ENCODE measurements at places on chromosomes 4 and X.

GRCh38 chrX:1398431-1399340 lies 6.8 kb upstream of the SLC25A6 start:
- no peak for DNase-seq

- DNase-seq: peak; percentile 51
These were observed 11.0 kb downstream of the SUPT20HL1 start for GRCh38 chrX:24371391-24371972.

DNA sequence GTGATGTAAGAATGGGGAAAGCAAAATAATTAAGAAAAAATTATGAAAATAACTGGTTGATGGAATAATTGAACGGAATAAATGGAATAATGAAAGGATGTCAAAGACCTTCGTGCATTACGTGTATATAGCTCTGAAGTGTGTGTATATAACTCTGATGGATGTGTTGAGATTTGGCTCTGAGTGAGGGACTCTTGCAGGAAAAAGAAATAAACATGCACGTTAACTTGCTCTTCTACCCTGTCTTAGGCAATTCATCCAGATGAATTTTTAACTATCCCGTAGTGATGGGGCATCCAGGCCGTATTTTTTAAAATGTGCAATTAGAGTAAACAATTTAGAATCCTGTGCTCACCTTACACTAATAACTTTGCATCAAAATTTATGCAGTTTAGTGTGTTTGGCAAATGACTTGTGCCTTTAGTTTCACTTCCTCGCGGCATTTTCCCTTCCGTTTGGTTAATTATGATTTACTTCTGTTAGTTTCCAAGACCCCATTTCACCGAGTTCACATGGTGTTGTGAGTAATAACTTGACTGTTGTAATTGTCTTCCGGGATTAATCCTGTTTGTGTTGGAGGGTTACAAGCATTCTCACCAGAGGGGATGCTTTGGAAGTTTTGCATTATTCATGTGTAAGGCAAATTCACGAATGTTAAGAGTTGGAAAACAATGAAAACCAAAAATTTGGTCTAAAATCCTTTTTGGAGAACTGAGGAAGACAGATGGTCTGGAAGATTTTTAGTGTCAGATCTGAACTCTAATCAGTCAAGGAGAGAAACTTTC lies 256.5 kb upstream of the FAT1 start:
- peak; percentile 51 for DNase-seq

GRCh38 chr4:35548921-35549320 lies 695.4 kb downstream of the ARAP2 start:
- no peak for DNase-seq

DNA sequence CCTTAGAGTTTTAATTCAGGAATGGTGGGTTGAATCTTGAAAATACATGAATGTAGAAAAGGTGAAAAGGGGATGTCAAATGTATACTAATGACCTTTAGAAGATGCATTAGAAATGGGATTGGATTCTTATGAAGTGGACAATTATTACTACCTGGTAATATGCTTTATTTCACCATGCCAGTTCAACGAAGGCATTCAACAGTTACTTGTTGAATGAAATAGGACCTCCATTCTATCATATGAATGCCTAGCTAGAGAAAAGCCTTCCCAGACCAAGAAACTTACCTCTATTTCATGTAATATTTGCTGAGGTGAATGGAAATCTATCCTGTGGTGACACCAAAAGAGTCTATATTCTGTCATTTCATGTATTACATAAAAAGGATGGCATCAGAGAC lies 34.6 kb upstream of the SFRP2 start:
- no peak for DNase-seq

DNA sequence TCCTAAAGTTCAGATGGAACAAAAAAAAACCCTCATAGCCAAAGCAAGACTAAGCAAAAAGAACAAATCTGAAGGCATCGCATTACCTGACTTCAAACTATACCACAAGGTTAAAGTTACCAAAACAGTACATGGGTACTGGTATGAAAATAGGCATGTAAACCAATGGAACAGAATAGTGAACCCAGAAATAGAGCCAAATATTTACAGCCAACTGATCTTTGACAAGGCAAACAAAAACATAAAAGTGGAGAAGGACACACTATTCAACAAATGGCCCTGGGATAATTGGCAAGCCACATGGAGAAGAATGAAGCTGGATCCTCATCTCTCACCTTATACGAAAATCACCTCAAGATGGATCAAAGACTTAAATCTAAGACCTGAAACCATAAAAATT lies 44.2 kb upstream of the TMEM192 start:
- no peak for DNase-seq

DNA sequence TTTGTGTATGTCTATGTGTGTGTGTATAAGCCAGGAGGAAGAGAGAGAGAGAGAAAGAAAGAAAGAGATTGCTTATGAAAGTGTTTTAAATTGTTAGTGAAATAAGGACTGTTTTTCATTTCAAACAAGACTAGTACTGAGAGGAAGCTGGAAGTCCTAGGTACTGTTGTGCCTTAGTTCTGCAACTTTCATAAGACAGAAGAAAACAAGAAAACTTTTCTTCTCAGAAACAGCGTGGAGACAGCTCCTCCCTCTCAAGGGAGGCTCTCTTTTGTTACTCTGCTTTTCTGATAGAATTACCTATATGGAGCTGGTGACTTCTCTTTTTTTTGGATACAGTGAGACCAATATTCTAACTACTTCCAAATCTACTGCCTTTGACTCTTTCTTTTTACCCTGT lies 62.5 kb downstream of the BANK1 start:
- DNase-seq: no peak

DNA sequence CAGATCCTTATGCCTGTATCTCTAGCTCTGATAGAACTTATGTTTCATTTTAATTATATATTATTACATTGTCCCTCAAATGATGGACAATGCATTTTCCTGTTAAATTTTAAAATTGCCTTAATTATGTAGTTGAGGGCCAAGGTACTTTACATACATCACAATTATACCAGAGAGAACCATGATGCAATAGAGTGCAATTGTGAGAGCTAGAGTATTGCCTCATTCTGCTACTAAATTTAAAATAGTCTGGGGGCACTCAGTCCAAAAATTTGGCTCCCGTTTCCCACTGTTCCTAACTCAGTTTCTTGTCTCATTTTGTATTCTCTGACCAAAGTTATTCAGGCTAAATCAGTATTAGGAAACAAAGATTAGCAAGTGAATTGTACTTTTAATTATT lies 378.5 kb upstream of the ZFP42 start:
- DNase-seq: peak; percentile 67

GRCh38 chr4:40309250-40309774 lies 25.8 kb upstream of the CHRNA9 start:
- DNase-seq: peak; percentile 79

DNA sequence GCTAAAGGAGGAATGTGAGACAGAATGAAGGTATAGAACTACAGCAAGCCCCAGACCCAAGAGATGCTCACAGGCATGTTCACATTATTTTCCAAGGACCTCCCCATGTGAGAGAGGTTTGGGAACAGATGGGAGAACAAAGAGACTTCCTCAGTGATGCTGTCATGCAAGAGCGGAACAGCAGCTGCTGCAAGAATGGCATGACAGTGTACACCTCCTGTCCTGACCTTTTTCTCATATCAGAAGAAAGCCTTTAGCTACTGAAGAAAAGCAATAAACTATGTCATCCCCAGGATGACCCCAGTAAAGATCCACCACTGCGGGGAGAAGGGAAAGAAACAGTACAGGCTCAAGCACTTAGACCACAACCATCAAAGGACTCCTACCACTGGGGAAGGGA lies 7.2 kb downstream of the PRDM5 start:
- DNase-seq: no peak

GRCh38 chr4:8676676-8677075 lies 84.1 kb downstream of the CPZ start:
- DNase-seq: no peak

DNA sequence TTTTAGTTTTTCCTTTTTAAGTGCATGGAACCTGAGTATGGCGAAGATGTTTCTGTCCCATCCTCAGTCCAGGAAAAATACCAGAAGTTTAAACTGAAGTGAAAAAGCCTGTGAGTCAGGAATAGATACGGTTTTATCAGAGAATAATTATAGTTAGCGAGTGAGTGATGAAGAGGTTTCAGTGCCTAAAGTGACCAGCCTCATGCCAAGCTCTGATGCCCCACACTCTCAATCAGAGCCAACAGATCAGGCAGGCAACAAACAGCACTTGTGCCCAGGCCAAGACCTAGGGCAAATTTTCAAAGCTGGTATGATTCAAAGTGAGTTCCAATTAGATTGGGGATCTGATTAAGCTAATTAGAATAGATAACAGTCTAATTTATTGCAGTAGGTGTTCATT lies 212.8 kb upstream of the NRK start:
- no peak for DNase-seq

GRCh38 chr4:8849266-8850073 lies 22.2 kb downstream of the HMX1 start:
- DNase-seq: no peak

GRCh38 chr4:186472948-186473347 lies 82.4 kb downstream of the MTNR1A start:
- peak; percentile 59 for DNase-seq

DNA sequence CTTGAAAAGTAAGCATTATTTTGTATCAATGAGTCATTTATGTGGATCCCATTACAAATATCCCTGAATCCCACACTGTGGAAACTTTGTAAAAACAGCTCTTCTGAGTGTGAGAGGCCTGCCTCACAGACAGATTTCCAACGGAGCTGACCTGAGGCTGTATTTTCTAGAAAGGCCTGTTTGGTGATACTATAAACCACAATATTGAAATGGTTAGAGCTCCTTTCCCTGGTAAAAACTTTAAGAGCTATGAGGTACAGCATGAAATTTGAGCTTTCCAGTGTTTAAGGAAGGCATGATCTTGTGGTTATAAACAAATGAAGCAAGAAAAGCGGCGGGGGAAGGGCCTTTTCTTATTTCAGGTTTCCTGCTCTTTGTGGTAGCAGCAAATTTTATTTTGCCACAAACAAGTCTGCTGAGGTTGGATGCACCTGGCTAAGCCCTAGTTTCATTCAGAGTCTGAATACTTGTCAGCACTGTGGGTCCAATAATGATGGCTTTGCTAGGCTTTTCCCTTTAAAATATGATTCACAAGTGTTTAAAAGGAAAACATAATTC lies 86.8 kb upstream of the ETNPPL start:
- peak; percentile 76 for DNase-seq

DNA sequence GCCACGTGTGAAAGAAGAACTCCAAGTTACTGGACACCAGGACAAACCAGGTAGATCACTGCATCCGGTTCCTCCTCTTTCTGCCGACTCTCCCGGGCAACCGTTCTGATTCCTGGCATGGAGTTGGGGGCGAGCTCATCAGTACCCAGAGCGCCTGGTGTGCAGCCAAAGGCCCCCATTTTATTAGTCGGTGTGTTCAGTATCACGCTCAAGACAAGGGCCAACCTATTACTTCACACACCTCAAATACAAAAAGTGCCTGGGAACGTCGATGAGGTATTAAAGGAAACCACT lies 2.8 kb upstream of the CTBP1 start:
- DNase-seq: no peak

GRCh38 chr4:61864286-61864685 lies 664.2 kb downstream of the ADGRL3 start:
- DNase-seq: no peak

DNA sequence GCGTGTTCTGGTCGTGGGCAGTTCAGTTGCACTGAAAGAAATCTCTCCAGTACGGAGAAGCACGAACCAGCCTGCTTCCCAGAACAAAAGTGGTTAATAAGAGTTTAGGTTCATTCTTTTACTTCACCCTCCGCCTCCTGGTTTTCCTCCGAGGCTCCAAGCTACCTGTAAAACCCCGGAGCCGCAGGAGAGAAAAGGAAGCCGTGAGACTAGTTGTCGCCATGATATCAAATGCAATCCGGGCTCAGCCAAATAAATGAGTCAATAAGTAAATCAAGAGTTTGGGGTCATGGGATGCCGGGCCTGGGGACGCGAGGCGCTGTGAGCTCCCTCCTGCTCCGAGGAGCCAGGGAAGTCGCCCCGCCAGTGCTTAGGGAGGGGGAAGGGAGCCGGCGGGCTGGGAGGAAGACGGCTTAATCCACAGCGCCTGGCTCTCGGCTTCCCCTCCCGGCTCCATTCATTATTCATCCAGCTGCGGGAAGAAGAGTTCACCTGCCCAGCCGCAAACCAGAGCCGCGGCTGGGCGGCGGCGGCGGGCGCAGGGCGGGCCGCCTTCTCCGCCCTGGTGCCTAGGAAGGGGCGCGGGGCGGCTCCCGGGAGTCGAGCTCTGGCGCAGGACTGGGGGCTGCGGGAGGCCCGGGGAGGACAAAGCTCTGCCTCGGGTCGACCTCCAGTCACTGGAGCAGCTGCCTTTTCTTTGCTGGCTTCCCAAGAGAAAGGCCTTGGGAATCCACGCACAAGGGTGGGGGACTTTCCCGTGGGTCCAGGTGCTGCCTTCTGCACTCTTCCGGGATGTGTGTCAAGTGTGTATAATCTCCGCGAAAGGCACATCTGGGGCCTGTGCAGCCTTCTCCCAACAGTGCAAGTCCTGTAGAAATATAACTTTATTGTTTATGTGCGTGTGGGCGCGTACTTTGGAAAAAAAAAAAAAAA lies 1.7 kb downstream of the FRAS1 start:
- DNase-seq: peak; percentile 38

GRCh38 chr4:149796381-149796780 lies 19.3 kb downstream of the IQCM start:
- DNase-seq: no peak

DNA sequence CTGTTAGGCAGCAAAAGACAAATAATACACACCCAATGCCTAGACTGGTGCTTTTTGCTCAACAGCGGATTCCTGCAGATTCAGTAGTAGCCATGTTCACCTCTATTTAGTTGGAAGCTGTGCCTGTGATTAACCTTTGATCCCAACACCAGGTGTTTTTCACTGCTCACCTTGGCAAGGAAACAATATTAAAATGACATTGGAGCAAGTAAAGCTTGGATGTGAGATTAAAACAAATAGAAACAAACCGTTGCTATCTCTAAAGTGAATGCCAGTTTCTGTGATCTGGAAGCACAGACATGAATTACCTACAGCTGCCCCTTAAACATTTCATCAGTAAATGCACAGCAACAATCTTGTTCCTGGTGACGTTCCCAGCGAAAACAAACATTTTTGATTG lies 35.7 kb downstream of the MAGEB17 start:
- DNase-seq: no peak

DNA sequence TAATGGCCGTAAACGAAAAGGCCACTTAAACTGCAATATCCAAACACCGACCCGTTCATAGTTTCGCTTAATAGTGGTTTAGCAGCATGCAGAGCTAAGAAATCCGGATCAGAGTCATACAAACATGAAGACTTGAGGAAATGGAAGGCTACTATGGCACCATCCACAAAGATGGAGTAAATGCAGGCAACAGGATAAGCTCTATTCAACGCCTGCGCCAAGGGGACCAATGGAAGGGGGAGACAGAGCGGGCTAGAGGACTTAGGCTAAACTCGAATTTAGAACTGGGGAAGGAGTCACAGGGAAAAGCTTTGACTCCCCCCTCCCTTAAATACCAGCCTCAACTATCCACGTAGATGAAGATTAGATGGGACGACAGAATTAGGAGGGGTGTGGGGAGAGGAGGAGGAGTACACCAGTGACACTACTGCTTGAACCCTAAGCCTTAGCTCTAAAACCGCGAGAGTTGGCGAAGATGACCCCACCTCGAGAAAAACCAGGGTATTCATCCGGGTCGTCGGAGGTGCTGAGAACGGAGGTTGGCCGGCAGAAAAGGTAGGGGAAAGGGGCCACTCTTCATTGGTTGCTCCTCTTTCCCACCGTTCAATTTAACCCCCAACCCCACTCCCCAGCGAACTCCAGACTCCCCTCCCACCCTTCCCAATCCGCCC lies 3.5 kb downstream of the HUWE1 start:
- DNase-seq: peak; percentile 65
